ENCODE measurements at places on chromosomes 2 and 18.

GRCh38 chr2:115034801-115035200, 592.4 kb downstream of the DPP10 start:
- no peak for DNase-seq

DNA sequence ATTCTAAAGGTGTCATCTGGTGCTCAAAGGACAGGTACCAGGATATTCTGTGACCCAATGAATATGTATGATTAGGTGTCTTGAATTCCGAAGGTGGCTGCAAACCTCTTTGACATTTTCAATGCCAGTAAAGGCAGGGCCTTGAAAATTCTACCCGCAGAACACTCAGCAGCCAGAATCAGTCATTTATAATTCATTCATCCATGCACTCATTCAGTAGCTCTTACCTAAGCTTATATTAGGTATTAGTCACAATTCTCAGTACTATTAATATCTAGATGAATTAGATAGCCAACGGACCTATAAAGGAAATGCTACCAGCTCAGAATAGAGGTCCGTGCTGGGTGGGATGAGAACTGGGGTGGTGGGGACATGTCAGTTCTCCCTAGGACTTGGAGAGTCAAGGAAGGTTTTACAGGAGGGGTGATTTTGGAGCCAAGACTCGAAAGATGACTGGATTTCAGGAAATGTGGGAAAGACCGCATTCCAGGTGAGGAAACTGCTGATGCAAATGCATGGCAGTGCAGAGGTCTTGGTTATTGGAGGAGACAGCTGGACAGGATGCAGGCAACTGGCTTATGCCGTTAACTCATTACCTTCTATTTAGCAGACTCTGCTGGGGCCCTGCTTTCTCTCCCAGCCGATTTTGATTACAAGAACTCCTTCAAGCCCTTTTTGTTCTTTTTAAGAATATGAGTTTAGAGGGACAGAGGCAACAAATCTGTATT, 7.2 kb downstream of the TRIB2 start:
- DNase-seq, result no peak

DNA sequence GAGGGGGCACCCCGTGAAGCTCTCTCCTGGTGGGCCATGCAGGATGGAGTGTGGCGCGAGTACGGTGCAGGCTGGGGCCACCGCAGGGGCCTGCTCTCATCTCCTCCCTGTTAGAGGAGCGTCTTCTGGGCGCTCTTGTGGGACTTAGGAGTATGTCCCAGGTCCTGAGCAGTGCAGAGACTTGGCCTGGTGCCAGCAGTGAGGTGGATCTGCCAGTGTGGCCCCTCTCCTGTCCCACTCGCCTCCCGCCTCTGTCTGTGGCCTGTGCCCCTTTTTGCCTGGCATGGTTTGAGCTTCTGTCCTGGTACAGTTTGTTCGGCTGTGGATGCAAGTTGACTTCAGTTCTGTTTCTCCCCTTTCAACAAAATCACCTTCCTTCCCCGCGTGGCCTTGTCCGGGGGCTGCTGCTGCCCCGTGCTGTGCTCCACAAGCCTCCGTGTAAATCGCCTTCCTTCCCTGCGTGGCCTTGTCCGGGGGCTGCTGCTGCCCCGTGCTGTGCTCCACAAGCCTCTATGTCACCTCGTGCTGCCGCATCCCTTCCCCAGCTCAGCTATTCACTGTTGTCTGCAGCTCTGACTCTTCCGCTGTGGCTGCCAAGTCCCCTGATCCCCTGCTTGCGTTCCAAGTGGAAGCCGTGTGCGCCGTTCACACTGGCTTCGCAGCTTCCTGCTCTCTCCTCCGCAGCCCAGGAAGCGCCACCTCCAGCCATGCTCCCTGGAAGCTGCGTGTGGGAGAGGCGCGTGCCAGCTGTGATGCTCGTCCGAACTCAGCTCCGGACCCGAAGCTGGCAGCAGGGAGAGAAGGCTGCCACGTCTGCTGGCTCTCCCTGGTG, 13.7 kb downstream of the LDLRAD4 start:
- DNase-seq, result no peak

- DNase-seq, result no peak
Measured at GRCh38 chr2:28544922-28545589, 49.2 kb downstream of the PLB1 start.

- no peak for DNase-seq
Measured at GRCh38 chr2:216275890-216276289, 96.4 kb downstream of the MARCHF4 start.

DNA sequence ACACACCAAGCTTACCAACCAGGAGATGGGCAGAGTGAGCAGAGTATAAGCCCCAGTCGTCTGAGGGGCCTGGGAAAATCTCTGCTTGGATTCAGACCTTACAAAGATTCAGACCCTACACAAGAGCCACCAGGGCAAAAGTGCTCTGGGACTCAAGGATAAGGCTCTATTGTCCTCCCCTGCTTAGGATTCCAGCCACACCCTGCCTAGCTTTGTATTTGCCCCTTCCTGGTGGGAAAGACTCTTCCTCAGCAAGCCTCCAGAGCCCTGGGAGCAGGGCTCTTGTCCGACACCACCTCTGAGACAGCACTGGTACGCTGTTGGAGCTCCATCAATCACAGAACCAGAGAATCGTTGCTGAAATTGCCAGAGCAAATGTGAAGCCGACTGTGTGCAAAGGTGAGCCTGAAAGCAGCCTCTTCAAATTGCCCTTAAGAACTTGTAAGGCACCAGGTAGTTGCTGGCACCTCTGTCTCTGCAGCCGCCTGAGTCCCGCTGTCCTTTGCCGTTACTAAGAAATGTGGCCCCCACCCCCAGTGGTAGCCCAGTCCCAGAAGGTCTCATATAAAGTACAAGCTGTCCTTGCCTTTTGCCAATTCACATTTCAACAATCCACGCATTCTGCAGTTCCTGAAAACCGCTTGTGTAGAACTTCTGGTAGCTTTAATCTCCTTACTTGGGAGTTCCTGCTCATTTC, 148.7 kb downstream of the CTIF start:
- DNase-seq, result no peak

- DNase-seq, result peak; percentile 74
Measured at GRCh38 chr2:207008105-207008990, 69.0 kb downstream of the CPO start.

DNA sequence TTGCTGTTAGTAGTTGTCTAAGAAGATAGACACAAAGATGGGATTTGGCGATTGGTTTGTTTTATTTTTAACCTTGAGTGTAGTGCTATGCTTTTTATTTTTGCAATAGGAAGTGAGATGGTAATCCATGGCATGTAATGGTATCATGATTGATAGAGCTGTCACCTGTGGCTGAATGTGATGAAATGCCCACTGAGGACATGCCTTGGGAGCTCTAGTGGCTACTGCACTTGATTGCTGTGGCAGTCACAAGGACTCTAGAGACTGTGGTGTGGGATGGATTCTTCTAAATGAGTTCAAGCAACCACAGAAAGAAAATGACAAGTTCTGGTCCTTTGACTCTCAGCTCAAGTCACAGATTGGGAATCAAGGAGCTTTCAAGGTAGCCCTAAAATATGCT, 139.4 kb downstream of the CYRIA start:
- no peak for DNase-seq

DNA sequence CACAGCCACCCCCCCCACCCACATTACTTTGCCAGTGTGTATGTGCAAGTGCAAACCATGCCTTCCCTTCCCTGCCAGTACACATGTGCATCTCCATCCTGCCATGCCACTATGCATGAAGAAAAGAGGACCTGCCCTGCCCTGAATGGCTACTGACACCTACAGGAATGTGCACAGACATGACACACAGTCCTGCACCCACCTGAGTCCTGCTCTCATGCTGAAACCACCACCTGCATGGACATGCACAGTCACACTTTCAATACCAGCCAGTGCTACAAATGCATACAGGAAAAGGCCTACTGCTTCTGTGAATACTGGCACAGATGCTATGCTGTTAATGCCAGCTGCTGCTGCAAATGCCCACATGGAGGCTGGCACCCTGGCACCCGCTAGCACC, 334.4 kb upstream of the DLGAP1 start:
- DNase-seq, result no peak

DNA sequence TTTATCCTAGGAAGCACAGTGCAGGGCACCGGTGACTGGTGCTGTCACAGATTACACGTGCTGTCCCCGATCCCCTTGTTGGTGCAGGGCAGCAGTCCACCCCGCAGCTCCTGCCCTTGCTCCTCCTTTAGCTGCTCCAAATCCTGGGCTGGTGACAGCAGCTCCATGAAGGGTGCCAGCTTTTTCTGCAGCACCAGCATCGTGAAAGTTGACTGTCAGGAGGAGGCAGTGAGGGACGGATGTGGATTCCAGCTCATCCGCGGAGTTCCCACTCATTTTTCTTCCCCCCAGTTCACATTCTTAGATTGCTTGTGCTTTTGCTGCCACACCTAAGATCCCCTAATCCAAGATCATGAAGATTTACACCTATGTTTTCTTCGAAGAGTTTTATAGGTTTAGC, 67.5 kb downstream of the ONECUT2 start:
- no peak for DNase-seq

- no peak for DNase-seq
Measured at GRCh38 chr2:112644933-112645309, 818 bp upstream of the SLC20A1 start.
